ENCODE measurements at places on chromosomes 5 and 9. TPM values are rescaled to one million over a fixed set of nuclear protein-coding genes. Genes with fewer than 3 reads are reported as not detected.

Gene PCDHGC4
- 0.90 TPM for total RNA-seq

Gene BTNL8
- not detected for total RNA-seq

Gene ADAMTS2
- total RNA-seq: not detected

Gene OR1Q1
- not detected for total RNA-seq

Gene CD274
- total RNA-seq: 29.7 TPM

Gene NUDCD2
- 50.3 TPM for total RNA-seq

Gene ESM1
- total RNA-seq: 577 TPM

Gene ADGRD2
- total RNA-seq: not detected

Gene SPATA31E1
- total RNA-seq: not detected

Gene CCDC183
- 0.37 TPM for total RNA-seq

Gene VLDLR
- total RNA-seq: 3.2 TPM

Gene NR5A1
- not detected for total RNA-seq

Gene EDIL3
- 28.8 TPM for total RNA-seq
